ENCODE measurements at places on chromosomes 3 and 15.

DNA sequence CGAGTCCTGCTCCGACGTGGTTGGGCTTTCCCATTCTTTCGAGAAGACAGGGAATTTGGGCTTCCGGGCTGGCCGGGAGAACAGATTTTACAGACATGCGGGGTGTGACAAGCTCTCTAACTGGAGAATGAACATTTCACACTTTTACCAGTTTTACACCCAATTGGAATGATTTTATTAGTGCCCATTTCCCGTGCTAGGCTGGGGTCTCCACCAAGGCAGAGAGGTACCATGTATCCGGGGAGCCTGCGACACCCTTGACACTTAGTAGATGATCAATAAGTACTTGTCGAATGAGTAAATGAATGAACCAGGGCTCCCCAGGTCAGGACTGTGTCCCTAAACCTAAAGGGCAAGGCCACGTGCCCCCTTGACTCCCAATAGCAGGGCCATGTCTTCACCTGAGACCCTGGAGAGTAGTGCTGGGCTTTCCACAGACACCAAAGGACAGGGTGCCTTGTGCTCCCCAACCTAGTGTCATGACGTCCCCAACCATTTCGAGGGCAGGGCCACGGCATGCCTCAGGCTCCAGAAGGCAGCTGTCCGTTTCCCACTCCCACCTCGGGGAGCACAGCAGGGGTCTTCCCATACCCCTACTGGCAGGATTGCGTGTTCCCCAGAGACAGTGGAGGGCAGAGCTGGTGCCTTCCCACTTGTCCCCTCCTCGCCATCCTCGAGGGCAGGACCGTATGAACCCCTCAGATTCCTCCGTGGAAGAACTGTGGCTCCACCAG, 679 bp upstream of the MYD88 start:
- DNase-seq, result no peak

DNA sequence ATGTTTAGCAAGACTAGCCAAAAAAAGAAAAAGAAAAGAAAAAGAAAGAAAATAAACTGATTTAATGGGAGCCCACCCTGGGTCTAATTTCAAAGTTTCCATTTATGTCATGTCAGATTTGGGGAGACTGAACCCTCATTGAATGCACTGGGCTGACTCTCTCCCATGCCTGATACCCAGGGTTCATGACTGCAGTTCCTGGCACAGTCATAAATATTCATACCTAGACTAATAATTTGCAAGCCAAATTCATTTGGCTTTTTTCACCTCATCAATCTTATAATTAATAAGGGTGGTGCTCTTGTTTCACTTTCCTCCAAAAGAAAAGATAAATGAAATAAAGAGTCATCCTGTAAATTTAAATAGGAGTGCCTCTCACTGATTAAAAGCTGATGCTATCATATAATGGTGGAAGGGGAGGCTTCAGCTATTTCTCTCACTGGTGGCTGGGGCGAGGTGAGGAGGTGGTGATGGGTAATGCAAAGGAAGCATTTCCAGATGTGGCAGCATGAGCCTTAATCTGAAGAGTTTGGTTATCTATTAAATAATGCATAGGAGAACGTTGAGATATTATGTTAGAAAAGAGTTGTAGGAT, 224.5 kb downstream of the MEIS2 start:
- no peak for DNase-seq

GRCh38 chr3:10599444-10599843, 94.1 kb upstream of the ATP2B2 start:
- no peak for DNase-seq

- DNase-seq, result no peak
Observed at GRCh38 chr3:123337948-123338619, 110.8 kb downstream of the ADCY5 start.

DNA sequence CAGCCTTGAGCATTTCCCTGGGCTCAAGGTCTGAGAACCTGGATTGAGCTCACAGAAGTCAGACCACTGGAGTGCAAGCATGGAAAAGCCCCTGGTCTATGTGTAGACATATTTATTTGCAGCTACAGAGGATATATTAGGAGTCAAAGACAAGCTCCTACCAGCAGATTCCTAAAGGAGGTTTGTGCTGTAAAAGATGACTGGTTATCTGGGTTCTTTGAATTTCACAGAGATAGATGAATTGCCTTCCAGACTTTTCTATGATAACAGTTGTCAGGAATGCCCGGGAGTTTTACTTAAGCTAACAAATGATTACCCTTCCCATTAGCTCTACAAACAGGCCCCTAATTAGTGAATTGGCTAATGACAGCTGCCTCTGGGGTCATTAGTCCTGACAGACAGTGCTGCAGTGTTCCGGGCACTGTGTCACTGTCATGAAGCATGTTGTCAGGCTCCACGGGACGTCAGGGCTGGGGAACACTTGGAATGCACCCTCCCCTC, 48.8 kb upstream of the PLXNA1 start:
- DNase-seq, result no peak

DNA sequence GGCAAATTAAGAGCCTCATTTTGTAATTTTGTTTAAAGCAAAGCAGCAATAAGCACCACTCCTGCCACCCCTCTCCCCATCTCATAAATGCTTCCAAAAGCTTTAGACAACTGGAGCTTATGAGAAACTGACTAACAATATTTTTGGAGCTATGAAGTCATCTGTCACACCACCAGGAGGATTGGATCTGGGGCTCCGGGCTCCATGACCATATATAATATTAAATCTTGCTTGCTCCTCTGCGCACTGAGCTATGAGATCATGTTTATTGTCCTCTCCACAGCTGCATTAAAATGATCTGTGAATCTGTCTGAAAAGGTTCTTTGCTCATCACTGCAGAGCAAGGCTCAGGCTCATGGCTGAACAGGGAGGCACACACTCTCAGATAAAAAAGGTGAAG, 323.7 kb downstream of the ZNF621 start:
- DNase-seq, result no peak

DNA sequence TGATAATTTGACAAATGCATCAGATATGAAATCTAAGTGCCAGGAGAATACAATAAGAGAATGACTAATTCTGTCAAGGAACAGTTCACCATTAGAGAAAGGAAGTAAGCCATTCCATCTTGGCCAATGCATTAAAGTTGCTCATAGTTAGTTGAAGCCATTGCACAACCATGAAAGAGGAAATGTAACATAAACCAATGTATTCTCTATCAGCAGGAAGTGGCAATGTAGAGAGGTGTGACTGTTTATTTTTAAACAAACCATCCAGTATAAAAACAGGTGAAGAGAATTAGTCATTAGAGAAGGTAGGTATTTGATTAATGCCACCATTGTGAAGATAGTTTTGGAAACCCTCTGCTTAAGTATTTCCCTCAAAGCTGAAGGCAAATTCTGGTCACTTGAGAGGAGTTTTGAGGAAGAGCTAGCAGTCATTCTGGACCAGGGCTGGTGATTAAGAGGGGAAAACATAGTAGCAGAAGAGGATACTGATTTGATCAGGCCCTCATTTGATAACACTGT, 10.7 kb upstream of the ANXA2 start:
- no peak for DNase-seq

DNA sequence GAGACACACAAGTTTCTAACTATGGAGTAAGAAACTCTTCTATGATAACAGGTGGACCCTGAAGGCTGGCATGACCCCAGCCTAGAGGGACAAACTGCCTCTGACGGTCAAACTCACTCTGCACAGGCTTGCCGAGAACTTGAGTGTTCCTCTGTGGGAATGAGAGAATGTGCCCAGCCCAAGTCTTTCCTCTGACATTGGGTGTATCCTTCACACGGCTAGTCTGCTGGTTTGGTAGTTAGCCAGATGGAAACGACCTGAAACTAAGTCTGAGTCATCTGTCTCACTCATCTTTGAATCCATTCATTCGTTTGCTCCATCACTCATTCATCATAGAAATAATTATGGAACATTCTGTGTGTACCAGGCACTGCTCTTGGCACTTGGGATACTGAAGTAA, 198.4 kb downstream of the ATP10A start:
- no peak for DNase-seq

DNA sequence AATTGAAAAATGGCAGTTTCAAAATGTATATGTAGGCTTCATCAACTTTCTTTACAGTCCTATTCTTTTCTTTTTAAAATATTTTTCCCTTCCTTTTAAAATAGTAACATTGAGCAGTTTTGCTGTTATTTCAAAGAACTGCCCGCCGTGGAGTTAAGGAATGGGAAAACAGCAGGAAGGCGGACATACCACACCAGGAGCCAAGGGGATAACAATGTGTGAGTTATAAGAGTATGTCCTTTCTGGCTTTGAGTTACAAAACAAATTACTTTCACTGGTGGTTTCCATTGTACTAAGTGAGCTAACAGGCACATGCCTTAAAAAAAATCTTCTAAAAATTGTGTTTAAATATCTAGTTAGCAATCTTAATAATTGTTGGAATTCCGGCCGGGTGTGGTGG, 37.4 kb upstream of the FBXL22 start:
- DNase-seq, result no peak

GRCh38 chr15:50953302-50953701, 44.8 kb downstream of the AP4E1 start:
- no peak for DNase-seq

- no peak for DNase-seq
Observed at GRCh38 chr3:135192929-135193328, 397.9 kb downstream of the EPHB1 start.

- no peak for DNase-seq
Observed at GRCh38 chr3:134991472-134992010, 196.5 kb downstream of the EPHB1 start.

DNA sequence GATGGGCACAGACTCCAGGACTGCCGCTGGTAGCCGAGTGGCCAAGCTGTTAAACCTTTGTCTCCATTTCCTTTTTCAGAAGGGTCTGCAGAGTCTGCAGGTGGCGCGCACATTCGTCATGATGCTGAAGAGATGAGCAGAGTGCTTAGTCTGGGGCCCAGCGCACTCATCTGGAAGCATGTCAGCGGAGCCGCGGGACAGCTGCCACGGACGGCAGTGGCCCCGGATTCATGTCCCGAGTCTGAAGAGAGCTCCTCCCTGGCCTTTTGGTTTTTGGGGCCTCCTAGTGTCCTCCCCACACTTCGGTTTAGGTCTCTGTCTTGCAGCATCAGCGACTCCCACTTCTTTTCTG, 42.6 kb downstream of the KLHL25 start:
- no peak for DNase-seq

- DNase-seq, result no peak
Observed at GRCh38 chr15:98703126-98703685, 54.9 kb downstream of the IGF1R start.
